Activated CD4-positive, CD25-positive, alpha-beta regulatory T cell treated with anti-CD3 and anti-CD28 coated beads, Interleukin-2, amount 50 U/mL, for 72 hours (primary cell): ENCODE measurements at places on chromosomes 1 and 21.
A peak's percentile ranks its signal among the peaks of the same experiment; 100 is the strongest.

- DNase-seq, result no peak
These were observed 437.4 kb downstream of the NUF2 start for GRCh38 chr1:163758977-163759670.

- no peak for DNase-seq
These were observed 190.0 kb upstream of the C1orf105 start for GRCh38 chr1:172230526-172230925.

- DNase-seq, result no peak
These were observed 3.1 kb downstream of the PANK4 start for GRCh38 chr1:2523191-2523890.

DNA sequence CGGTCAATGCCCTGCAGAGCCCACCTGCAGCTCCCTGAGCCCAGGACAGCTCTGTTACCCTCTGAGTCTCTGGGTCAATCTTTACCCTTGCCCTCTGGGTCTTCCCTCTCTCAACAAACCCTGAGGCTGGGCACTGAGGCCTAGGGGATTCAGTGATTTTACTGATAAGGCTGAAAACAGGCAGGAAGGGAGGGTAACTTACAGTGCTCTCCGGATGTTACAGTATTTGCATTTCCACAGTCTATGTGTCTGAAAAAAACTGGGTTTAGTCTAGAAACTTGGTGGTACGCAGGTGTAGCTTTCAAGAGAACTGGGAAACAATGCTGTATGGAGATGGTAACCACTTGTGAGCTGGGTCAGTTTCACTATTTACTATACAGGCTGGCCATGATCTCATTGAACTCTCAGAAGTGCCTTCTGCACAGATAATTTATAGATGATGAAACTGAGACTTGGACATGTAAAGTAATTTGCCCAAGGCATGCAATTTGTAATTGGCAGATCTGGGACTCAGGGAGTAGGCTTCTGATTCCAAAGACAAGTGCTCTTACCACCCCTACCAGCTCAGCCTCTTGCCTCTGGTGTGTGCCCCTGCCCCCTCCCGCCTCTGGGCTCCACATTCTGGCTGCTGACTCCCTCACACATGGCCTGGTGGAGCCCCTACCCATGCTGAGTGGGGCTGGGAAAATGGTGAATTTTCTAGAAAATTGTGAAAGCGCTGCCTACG lies 48.8 kb downstream of the TENT5C start:
- no peak for DNase-seq

DNA sequence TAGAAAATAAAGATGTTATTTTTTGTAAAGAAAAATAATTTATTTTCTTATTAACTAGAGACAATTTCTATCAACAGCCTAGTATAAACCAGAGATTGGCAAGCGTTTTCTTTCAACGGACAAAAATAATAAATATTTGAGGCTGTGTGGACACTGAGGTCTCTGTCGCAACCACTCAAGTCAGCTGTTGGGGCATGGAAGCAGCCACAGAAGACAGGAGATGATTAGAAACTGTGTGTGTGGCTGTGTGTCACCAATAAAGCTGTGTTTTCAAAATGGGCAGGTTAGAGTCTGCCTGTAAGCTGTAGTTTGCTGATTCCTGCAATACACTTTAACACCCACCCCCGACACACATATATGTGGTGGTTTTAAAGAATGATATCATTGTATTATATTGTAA lies 200.6 kb upstream of the HMCN1 start:
- DNase-seq, result no peak

- DNase-seq, result no peak
These were observed 142.5 kb downstream of the USP25 start for GRCh38 chr21:15872236-15872635.

- no peak for DNase-seq
These were observed 9.0 kb downstream of the YTHDF2 start for GRCh38 chr1:28745653-28746173.

DNA sequence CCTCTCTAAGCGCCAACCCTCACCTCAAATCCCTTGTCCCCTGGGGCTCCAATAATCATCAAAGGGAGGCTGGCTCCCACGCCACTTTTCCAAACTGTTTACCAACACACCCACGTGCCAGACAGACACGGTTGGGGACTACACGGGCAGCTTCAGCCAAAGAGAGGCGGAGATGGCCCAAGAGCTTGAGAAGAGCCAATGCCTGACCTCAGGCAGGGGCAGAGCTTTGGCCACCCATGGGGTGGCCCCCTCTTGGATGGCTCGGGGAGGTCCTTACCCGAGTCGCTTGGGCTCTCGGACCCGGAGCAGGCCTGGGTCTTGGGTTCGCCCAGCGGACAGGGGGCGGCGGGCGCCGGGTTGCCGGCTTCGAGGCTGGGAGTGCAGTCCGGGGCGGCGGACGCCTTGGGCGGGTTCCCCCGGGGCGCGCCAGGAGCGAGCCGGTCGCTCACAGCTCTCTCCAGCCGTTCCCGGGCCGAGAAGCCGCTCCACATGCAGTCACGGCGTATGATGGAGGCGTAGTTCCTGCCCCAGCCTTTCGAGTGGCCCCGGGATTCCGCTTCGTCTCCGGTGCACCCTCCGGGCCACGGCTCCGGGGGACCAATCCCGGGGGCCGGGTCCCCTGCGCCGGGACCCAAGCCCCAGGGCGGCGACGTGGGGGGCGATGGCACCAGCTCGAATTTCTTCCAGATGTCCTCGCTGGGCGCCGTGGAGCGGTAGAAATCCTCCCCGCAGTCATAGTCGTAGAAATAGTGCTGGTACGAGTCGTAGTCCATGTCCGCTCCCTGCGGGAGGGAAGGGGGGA lies 854 bp downstream of the MYCL start:
- no peak for DNase-seq

DNA sequence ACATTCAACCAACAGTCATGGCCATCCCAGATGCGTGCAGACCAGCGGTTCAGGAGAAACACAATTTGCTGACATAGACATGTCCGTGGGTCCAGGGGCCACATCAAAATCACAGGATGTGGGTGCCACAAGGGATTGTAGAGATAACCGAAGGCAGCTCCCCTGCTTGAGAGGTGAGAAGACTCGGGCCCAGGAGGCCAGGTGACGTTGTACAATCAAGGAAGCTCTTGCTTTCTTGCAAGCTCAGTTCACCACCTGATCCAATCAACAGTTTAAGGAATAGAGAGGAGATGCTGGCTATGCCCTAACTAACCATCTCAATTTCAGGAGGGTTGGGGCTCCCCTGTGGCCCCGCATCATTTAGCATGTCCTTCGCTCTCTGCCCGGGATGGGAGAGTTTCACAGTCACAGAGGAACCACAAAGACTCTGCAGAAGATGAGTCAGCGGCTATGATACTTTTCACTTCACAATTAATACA lies 19.5 kb downstream of the UBASH3A start:
- no peak for DNase-seq

DNA sequence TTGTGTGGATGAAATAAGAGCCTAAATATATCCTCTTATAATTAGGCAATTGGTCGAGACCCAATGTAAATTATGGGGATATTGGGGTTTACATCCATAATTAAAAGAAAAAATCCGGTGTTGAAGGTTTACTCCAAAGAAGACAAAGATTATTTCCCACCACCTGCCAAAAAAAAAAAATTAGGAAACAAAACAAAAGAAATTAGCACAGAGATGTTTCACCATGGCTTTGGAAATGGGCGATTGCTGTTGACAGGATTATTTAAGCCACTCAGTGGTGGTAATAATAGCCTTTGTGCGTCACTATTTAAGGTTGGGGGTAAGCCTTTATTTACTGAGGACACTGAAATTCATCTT lies 585 bp upstream of the GLRX2 start:
- no peak for DNase-seq

DNA sequence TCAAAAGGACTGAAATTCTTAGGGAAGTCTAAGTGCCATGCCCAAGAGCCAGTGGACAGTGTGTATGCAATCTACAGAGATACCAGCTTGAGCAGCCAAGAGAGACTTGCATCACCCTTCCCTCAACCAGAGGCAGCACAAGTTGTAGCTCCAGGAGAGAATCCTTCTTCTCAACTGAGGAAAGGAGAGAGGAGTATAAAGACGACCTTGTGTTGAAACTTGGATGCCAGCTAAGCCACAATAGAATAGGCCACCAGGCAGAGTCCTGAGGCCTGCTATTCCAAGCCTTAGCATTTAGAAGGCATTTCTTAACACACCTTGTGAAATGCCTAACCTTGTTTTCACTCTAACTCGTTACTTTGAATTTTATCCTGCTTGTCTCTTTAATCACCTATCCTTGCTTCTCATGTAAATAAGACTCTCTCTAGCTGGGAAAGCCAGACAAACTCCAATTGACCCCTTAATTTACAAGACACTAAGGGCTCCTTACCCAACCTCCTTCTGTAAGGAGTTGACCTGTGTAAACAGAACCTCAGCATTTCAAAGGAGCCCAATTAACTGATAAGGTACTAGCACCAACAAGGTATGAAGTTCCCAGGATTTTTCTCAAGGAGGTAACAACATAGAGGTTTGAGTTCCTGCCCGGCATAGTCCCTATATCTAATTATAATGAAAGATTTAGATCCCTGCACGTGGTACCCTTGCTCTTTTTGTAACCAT lies 738.8 kb downstream of the AMY1C start:
- DNase-seq, result no peak

GRCh38 chr1:96292141-96292540 lies 429.4 kb upstream of the PTBP2 start:
- no peak for DNase-seq

DNA sequence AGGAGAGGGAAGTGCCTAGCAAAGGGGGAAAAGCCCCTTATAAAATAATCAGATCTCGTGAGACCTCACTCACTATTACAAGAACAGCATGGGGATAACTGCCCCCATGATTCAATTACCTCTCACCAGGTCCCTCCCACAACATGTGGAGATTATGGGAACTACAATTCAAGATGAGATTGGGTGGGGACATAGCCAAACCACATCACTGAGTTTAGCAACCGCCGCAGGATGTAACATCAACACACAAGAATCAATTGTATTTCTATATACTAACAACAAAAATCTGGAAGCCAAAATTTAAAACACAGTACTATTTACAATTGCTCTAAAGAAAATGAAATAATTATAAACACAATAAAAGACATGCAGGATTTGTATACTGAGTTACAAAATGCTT lies 21.9 kb downstream of the DIRAS3 start:
- DNase-seq, result no peak

GRCh38 chr1:81937791-81938450 lies 137.2 kb downstream of the ADGRL2 start:
- no peak for DNase-seq

DNA sequence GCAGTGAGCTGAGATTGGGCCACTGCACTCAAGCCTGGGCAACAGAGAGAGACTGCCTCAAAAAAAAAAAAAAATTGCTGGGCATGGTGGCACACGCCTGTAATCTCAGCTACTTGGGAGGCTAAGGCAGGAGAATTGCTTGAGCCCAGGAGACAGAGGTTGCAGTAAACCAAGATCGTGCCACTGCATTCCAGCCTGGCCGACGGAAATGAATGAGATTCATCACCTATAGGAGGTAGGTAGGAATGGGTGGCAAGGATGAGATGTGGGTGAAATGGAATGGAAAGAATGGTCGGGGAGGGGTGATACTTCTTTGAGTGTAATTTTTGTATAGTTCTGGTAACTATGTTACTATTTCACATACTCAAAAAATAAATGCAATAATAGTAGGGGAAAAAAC lies 15.4 kb downstream of the CTXND2 start:
- DNase-seq, result no peak

DNA sequence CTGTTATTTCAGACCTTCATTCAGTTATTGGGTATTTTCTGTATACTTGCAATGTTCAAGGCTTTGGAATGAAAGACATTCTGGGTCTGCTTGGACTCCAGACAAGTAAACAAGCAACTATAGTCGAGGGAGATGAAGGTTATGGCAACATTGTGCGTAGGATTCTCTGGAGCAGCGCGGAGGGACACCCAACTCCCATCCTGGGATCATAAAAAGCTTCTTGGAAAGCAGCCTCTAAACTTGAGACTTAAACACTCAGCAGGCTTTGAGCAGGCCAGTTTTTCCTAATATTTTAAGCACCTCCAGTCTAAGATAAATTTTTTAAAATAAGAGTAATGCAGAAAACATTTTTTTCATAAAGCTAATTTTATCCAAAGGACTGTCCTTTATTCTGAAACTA lies 7.6 kb upstream of the LYST start:
- no peak for DNase-seq

- no peak for DNase-seq
These were observed 268.3 kb upstream of the PROX1 start for GRCh38 chr1:213719462-213719861.

DNA sequence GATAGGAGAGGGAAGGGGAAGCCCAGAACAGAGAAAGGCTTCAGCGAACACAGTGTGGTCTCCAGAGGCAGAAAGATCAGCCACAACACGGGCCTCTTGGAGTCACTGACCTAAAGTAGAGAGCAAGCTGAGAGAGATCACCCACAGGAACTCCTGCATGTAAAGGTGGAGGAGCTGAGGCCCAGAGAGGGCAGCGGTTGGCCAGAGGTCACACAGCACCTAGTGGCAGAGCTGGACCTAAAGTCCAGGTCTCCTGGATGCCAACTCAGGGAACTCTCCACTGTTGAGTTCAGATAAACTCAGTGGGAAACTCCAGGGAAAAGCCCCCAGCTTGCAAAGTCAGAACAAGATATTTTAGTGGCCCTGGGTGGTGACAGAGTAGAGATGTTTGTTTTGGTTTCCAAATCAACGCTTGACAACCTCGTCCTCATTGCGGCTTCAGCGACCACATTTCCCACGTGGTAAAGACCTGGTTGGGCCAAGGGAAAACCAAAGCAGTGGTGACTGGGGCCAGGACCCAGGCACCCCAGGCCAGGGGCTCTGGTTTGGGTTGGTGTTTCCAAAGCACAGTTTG lies 4.6 kb downstream of the IFFO2 start:
- peak; percentile 76 for DNase-seq

GRCh38 chr1:43882763-43883162 lies 50.8 kb upstream of the ARTN start:
- DNase-seq, result no peak

- no peak for DNase-seq
These were observed 71.6 kb downstream of the PLXNA2 start for GRCh38 chr1:208172423-208173145.

- DNase-seq, result no peak
These were observed 662.5 kb downstream of the PLPP3 start for GRCh38 chr1:55916907-55917306.

DNA sequence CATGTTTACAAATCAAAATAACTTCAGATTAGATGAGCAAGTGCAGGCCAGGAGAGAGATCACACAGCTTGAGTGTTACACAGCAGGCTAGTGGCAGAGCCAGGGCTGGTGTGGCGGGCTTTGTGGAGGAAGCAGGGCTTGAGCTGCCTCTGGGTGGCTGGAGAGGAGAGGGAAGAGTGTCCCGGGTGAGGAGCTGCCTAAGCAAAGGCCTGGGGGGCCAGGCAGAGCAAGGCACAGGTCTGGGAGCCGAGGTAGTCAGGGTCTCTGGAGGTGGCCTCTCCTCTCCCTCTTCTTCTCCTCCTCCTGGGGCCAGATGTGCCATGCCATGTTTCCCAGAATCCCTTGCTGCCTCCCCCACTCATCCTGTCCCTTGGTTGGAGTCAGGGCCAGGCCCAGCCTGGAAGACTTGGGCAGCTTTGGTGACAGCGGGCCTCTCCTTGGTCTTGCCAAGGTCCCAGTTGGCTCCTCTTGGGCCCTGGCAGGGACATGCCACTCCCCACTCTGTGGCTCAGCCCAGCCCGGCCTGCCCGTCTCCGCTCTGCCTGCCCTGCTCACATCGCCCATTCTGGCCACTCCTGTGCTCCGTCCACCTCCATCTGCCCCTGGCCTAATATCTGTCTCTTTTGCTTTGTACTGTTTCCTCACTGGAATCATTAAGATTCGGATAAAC lies 70.3 kb downstream of the PTPRU start:
- no peak for DNase-seq
